ENCODE measurements at places on chromosomes 5 and 9.

- DNase-seq, result no peak
Observed at GRCh38 chr5:52598968-52599367, 188.7 kb upstream of the ITGA1 start.

- DNase-seq, result no peak
Observed at GRCh38 chr9:83656032-83656680, 33.2 kb downstream of the IDNK start.

DNA sequence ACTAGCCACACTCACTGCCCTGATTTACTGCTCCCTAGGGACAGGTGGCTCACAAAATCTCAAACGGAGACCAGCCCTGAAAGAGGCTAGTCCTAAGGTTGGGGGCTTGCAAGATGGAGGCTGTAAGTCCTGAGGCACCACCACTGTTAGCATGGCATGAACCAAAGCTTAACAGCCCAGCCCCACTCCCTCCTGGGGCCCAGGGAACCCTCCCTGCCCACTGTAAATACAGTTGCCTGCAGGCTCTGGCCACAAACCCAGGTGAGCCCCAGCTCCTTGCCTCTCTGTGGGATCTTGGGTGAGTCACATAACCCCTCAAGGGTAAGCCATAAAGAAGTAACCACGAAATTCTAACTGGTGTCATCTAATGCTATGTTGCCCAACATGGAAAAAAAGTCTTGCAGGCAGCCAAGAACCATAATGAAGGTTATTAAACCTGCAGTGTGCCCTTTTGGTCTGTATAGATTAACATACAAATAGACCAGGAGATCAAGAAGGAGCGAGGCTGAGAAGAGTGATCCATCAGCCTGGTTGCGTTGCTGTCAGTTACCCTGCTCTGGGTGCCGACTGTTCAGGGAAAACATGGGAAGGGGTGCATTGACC lies 1.7 kb upstream of the POMT1 start:
- peak; percentile 38 for DNase-seq

GRCh38 chr5:151683444-151683843 lies 3.3 kb downstream of the SPARC start:
- no peak for DNase-seq

DNA sequence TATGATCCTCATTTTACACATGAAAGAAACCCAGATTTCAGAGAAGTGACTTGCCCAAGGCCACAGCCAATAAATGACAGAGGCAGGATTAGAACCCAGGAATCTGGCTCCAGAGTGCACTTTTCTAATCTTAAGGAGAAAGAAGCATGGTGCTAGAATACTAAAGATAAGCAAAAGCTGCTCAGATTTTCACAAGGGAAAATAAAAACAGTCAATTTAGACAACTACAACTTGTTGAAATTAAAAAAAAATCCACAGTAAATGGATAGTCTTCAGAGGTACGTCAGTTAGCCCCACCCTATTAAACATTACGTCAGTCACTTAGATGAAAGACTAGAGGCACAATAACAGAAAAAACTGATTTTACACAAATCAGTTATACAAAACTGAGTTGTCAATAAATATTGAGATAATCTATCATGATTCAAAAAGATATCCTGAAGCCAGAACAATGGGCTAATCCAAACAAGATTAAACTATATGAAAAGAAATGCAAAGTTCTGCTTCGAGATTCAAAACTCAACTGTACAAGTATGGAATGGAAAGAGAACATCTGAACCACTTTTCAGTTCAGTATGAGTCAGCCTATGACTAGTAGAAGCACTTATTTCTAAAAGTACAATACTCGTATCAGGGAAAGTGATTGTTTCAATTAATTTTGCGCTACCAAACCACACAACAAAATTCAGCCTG lies 9.3 kb downstream of the TMEM245 start:
- no peak for DNase-seq

- no peak for DNase-seq
Observed at GRCh38 chr5:60504342-60504741, 195.6 kb downstream of the DEPDC1B start.

GRCh38 chr9:87464992-87465378 lies 32.7 kb upstream of the DAPK1 start:
- DNase-seq, result no peak

GRCh38 chr9:133631111-133631510 lies 5.1 kb upstream of the DBH start:
- DNase-seq, result no peak

GRCh38 chr5:165579911-165580310 lies 2074.5 kb downstream of the MAT2B start:
- no peak for DNase-seq

GRCh38 chr9:137494550-137495351 lies 35.6 kb upstream of the NSMF start:
- DNase-seq, result no peak

- DNase-seq, result no peak
Observed at GRCh38 chr9:21432672-21433425, 7.4 kb upstream of the IFNA1 start.

GRCh38 chr9:101479338-101480030 lies 43.9 kb upstream of the ALDOB start:
- DNase-seq, result no peak

- DNase-seq, result no peak
Observed at GRCh38 chr9:110027671-110028081, 180.3 kb downstream of the C9orf152 start.

DNA sequence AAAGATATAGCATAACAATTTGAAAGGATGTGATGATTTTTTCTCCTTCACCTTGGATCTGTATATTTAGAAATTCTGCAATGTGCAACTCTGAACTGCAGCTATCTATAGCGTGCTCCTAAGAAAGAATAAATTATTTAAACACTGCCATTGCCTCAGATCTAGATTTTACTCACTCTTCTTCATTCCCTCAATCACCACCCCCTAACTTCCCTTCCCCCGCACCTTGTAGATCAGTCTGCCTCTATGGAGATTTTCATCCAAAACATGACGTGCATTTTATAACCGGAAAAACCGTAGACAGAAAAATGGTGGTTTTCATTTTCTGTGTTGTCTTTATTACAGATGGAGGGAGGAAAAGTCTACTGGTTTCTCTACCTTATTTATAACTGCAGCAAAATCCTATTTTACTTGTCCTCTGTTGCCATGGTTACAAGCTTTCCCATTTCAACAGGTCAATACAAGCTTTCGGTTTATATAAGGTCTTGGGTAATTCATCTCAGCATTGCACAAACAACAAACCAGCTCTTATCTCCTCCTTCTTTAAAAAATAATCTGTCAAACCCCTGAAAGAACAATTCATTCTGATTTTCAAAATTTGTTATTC lies 480.0 kb downstream of the TAF11L14 start:
- DNase-seq, result no peak

DNA sequence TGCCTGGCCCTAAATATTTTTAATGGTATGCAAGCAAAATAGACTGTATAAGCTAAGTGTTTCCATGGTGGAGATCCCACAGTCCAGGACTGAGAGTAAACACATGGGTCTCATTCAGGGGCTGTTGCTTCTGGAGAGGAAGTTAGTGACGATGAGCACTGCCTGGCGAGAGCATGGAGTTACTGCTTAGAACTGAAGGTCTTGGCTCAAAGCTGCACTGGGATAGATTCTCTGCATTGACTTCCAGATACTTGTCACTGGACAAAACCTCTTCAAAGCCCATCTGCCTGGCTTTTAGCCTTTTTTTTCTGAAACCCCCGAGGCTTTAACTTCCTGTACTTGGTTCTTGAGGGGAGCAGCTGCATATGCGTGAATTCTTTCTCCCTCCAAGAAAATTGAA lies 39.2 kb downstream of the GPR107 start:
- DNase-seq, result no peak

DNA sequence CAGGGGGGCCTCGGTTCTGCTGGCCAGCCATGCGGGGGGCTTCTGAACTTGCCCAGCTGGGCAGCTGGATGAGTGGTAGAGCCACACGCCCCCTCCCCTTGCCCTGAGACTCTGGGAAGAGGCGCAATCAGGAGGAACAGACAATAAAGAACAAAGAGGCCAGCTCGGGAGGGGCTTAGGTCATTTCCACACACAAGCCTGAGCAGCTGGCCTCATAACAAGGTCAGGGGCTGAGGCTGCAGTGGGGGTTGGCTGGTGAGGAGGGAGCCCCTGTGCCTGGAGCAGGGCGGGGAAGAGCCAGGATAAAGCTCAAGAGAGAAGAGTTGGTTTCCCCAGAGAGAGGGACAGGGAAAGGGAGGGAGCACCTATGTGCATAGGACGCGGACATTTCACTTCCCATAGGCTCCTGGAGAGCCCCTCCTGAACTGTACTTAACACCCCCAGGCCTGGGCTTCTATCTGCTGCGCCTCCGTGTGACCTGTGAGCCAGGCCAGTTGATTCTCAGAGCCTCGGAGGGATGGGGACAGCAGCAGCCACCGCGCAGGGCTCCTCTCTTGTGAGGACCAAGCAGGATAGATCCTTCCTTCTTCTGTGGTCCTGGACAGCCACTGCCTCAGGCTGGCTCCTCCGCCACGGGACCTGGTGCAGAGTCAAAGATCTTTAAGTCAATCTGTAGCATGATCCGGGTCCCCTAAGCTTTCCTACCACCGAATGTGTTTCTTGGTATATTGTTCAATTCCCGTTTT lies 75.3 kb upstream of the GGTA1 start:
- DNase-seq, result no peak

DNA sequence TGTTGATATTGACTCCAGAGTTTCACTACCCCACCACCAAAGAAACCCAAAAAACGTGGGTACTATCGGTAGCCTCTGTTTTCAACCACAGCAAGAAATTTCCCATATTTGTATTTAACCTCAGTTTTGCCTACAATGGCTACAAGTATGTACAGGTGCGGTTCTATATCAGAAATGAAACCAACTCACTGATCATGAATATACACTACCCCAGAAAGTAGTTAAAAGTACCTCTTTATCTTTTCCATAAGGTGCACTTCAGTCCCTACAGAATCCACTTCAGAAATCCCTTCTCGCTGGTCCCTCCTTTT lies 140.6 kb upstream of the SLC12A2 start:
- no peak for DNase-seq

DNA sequence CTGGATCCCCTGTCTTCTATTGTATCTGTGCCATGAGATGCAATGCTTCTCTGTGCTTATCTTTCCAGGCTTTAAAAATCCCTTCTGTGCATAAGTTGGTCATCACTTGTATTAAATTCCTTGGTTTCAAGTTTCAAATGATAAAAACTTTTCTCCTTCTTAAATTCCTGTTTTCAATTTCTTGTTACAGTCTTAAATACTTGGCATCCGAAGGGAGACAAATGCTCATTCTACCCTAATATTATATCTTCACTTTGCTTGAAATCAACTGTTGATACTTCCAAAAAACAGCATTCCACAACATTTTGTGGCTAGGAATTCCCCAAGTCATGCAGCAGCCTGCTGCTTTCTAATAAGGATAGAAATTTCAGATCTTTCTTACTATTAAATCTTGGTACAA lies 413.2 kb upstream of the ACTBL2 start:
- no peak for DNase-seq

- no peak for DNase-seq
Observed at GRCh38 chr9:129036923-129037766, 719 bp downstream of the MIGA2 start.

- no peak for DNase-seq
Observed at GRCh38 chr5:169080448-169080911, 220.5 kb downstream of the SLIT3 start.

- DNase-seq, result no peak
Observed at GRCh38 chr5:119409235-119409815, 43.0 kb upstream of the HSD17B4 start.

- no peak for DNase-seq
Observed at GRCh38 chr9:133767625-133768024, 29.5 kb upstream of the SARDH start.

DNA sequence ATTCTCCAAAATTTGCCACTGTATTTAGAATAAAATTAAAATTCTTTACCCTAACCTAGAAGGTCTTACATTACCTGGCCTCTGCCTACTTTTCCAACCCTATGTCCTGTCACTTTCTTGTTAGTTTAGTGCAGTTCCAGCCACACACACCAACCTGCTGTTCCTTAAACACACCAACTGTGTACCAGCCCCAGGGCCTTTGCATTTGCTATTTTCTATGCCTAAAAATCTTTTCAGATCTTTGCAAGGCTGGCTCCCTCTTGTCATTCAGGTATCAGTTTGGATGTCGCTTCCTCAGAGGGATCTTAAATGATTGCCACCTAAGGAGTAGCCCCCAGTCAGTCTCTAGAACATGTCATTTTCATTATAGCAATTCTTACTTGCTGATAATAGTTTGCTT lies 17.7 kb upstream of the NRG2 start:
- DNase-seq, result no peak

GRCh38 chr5:176515396-176515795 lies 21.8 kb downstream of the RNF44 start:
- DNase-seq, result no peak

GRCh38 chr5:151677776-151678545 lies 8.8 kb downstream of the SPARC start:
- no peak for DNase-seq

GRCh38 chr9:70340572-70340971 lies 73.9 kb downstream of the KLF9 start:
- no peak for DNase-seq

DNA sequence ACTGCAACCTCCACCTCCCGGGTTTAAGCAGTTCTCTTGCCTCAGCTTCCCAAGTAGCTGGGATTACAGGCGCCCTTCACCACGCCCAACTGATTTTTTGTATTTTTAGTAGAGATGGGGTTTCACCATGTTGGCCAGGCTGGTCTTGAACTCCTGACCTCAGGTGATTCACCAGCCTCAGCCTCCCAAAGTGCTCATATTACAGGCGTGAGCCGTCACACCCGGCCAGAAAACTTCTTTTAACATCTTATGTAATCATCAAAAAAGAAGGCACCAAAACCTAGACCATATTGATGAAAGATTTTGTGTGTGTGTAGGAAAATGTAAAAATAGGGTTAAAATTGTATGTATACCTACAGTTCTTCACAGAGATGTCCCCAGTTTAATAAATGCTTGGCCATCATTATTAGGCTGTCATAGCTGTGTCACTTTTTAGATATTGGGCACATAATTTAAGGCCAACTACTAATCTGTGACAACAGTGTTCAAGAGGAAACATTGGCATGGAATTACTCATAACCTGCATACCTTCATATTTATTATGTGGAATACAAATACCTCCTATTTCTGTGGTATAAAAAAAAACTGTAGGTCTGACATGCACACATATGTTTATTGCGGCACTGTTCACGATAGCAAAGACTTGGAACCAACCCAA lies 44.4 kb downstream of the RAD50 start:
- DNase-seq, result no peak

DNA sequence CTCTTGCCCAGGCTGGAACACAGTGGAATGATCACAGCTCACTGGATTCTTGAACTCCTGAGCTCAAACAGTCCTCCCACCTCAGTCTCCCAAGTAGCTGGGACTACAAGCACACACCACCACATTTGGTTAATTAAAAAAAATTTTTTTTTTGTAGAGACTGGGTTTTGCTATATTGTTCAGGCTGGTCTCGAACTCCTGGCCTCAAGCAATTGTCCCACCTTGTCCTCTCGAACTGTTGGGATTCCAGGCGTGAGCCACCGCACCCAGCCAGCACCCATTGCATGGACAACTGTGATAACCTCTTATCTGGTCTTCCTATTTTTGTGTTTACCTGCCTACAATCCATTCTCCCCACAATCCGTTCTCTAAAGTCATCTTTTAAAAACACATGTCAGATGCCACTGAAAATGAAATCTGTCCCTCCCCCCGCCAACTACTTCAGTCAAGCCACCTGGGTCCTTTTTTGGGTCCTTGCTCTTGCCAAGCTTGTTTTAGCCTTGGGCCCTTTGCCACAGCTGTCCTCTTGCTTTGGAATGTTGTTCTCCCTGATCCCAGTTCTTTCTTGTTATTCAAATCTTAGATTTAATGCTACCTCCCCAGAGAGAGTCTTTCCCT lies 250.5 kb downstream of the PIK3R1 start:
- no peak for DNase-seq

Measured in activated T-helper 1 cell treated with anti-CD3 and anti-CD28 coated beads, Interleukin-2, amount 50 U/mL, for 16 hours (primary cell).